ENCODE measurements at places on chromosomes 1 and 21. TPM values are rescaled to one million over a fixed set of nuclear protein-coding genes. Genes with fewer than 3 reads are reported as not detected.
A peak's percentile ranks its signal among the peaks of the same experiment; 100 is the strongest.

DNA sequence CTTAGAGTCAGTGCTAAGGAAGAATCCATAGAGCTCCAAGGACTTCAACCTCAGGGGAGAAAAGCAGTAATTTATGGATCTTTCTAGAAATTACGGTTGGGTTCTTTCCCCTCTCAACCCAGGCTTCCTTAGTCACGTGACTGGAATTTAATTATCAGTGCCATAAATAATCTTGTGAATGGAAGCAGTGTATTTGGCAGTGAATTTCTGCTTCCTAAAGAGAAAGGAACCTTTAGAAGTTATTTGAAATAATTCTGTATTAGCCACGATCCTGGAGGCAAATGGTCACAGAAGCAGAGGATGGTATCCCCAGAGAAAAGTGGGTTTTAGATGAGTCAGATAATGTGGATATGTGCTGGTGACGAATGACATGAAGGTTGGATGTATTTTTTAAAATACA, 89.6 kb downstream of the NFIA start:
- DNase-seq = no peak

Gene LCE1B
- total RNA-seq = not detected

GRCh38 chr1:1788136-1788535, 9.9 kb upstream of the NADK start:
- DNase-seq = no peak

Gene POMGNT1
- total RNA-seq = 57.0 TPM

- no peak for DNase-seq
Measured at GRCh38 chr1:93811326-93812065, 67.5 kb downstream of the DNTTIP2 start.

Gene TMCO1
- total RNA-seq = 48.0 TPM

- no peak for DNase-seq
Measured at GRCh38 chr1:39574646-39575045, 1.9 kb downstream of the PABPC4 start.

DNA sequence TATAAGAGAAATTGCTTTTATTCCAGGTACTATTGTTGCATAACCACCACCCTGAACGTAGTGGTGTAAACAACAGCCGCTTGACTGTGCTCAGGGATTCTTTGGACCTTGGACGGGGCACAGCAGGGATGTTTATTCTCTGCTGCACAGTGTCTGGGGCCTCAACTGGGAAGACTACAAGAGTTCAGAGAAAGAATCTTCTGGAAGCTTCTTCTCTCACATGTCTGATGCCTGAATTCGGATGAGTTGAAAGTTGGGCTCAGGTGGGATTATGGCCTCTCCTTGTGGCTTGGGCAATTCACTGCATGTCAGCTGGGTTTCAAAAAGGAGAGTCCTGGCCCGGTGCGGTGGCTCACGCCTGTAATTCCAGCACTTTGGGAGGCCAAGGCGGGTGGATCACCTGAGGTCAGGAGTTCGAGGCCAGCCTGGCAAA, 19.0 kb upstream of the SSBP3 start:
- no peak for DNase-seq

Gene CLIC6
- total RNA-seq = 7.0 TPM

- DNase-seq = no peak
Measured at GRCh38 chr1:62064829-62065407, 129.7 kb upstream of the L1TD1 start.

DNA sequence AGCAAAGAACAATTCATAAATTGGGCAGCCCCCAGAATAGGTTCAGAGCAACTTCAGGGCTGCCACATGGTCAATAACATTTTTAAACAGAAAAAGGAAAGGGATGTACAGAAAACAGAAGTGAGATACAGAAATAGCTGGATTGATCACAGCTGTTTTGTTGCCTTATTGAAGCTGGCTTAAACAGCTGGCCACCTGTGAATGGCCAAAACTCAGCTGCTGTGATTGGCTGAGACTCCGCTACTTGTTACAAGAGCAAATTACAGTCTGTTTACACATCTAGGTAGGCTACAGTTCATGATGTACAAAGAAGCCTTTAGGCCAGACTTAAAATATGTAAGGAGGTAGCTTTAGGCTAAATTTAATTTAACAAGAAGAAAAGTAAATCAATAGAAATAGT, 11.6 kb upstream of the IFNAR1 start:
- no peak for DNase-seq

DNA sequence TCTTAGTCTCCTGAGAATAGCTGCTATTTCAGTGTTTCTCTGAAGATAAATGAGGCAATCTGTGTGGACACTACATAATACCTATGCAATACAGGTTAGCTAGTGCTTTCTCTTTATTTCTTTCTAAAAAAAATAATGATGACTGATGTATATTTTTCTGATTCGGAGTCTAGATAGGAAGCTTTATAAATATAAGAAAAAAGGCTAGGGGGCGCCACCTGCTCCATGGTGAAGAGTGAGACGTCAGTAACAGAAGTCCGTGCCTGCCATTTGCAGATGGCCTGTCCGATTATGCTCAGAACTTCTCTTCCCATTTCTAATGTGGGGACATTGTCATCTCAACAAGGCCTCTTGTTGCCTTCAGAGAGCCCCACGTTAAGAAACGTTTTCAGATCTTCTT, 26.4 kb downstream of the QSOX1 start:
- DNase-seq = no peak

Gene CELA2B
- not detected for total RNA-seq

Gene BARHL2
- total RNA-seq = not detected

DNA sequence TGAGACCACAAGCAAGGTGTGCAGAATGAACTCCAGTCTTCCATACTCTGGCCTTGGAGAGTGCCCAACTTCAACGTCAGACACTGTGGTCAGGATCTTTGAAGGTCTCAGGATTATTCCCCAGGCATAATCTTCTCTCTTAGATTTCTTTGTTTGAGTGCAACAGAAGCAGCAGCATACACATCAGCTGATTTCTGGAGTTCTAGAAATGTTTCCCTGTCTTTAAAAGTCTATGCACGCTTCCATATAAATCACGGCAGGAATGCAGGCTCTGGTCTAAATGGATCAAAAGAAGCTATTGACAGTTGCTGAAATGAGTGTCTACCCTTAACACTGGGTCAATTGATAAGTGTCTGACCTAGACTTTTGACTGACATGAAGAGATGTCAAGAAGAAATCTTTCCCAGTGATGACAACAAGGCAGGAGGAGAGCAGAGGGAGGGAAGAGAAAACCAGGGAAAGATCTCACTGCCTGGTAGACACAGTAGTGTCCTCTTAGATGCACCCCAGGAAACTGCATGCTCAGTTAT, 279.7 kb downstream of the SPATA17 start:
- DNase-seq = no peak

Gene KPRP
- total RNA-seq = not detected

DNA sequence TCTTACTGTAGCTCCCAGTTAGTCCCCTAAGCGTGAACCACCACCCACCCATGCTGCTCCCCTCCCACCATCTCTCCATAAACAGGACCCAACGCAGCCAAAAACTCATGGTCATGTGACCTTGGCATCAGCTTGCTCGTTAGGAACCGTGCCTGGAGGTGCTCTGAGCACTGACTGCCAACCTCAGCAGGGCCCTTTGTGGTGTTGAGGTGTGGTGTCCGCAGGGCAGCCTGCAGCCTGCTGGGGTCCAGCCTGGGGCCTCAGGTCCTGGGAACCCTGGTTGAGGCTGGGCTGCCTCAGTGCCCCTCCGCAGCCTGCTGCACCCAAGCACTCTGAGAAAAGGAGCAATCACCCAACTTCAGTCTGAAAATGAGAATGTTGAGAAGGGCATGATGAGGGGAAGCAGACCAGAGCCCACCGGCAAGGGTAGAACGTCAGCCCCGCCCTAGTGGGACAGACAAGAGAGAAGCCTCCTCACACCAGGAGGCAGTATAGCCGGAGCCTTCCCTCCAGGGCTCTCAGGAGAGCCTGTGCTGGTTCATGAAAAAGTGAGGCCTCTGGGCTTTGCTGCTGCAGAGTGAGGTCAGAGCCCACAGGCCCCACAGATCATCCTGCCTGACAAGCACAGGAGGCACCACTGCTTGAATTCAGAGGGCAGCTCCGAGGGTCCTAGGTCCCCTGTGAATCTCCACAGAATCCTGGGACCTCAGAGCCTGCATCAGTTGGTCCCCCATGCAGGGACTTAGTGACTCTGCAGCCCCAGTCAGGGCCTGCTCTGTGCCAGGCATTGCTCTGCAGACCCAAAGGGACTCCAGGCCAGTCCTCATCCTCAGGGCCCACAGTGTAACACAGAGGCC, 4.9 kb upstream of the COL6A2 start:
- DNase-seq = peak; percentile 54

Gene TNFSF18
- total RNA-seq = not detected

- no peak for DNase-seq
Measured at GRCh38 chr1:214550013-214550856, 1.2 kb downstream of the PTPN14 start.

DNA sequence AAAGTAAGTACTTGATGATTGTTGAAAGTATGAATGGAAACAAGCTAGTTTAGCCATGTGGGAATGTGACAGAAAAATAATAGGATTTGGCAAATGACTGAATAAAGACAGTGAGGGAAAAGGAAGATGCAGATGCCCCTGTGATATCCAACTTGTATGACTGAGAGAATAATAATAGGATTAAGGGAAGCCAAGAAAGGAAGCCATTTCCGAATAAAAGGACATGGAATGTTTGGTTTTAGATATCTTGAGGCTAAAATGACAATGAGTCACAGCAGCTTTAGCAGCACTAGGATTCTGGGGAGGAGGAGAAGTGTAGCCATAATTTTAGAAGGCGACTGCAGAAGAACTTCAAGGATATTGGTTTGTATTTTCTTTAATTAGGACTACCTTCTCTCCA, 109.2 kb downstream of the TTLL7 start:
- DNase-seq = no peak
